HFFc6 (cell line): ENCODE measurements at places on chromosomes 6 and 20. TPM values are rescaled to one million over a fixed set of nuclear protein-coding genes. Genes with fewer than 3 reads are reported as not detected.
A peak's percentile ranks its signal among the peaks of the same experiment; 100 is the strongest.

The ESR1 gene
- total RNA-seq = 0.07 to 0.36 TPM (median 0.09 TPM) in 3 replicates

- DNase-seq = no peak
These were observed 47.3 kb upstream of the IL20RA start for GRCh38 chr6:137092018-137092417.

DNA sequence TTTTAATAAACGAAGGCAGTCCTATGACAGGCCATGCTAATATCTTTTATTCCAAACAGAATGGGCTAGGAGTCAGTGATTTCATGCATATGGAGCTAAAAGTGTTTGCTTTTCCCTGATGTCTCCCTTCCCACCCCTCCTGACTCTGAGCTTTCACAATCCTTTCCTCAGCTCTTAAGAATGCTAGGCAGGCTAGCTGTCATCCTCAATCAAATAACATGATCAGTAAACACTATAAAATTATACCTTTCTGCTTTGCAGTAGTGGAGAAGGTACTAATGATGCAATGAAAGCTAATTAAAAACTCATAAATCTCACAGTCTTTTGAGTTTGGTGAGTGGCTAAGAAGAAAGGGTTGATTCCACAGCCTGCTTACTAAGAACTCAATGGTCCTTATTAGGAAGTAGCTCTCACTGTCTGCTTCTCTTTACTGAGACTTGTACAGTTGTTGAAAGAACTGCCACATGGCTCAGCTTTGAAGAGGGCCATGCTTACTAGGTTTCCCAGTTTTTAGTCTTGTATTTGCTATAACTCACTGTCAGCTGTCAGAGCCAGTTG is 250.9 kb upstream of the JAG1 start:
- peak; percentile 42 for DNase-seq

DNA sequence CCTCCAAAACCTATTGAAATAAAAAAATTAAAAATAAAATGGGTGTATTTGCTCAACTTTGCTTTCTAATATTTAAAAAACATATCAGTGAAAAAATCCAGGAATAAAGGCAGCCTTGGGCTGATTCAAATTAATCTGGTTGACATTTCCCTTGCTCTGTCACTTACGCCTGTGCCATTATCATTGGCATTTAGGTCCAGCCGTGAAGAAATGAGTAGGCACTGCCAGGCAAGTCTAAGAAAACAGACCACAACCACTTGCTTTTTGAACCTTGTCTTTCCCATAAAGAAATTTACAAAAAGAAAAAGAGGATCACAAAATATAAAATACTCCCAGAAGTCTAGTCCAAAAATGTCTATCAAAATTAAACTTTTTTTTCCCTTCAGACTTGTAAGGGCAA is 59.2 kb upstream of the HBS1L start:
- DNase-seq = no peak

- DNase-seq = no peak
These were observed 10.9 kb downstream of the ECHDC1 start for GRCh38 chr6:127332383-127332961.

DNA sequence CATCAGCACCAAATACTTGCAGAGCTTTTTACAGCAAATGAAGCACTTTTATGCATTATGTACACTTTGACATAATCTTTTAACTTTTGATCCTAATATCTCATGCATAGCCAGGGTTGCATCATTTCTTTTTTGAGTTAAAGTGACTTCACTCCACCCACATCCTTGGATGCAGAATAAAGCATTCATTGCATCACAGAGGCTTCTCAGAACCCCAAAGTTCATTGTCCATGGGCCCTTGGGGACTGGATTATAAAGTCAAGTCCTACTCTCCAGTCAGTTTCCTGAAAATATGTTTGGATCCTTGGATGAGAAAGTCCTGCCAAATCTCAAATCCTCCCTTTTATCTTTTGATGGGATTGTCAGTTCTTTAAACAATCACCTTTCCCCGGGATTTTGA is 10.6 kb upstream of the EFHC1 start:
- no peak for DNase-seq

DNA sequence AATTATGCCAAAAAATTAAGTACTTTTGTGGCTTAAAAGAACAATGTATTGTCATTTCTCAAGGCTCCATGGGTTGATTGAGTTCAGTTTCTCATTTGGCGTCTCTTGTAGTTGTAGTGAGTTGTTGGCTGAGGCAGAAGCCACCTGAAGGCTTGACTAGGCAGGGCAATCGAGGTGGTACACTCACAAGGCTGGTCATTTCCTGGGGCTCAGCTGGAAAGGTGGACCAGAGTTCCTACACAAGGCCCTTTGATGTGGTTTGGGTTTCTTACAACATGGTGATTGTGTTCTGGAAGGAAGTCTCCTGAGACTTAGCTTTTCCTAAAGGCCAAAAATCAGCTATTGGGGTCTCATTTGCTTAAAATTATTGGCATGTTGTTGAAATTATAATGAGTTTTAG is 22.6 kb downstream of the MAS1 start:
- DNase-seq = no peak

- DNase-seq = peak; percentile 19
These were observed at the start of gene SCUBE3 for GRCh38 chr6:35213824-35214756. TSS of gene SCUBE3 (plus strand) at chr6:35213956. CDS start at chr6:35214419, 463 bp downstream.

GRCh38 chr20:35735826-35736470 is 6.1 kb downstream of the RBM39 start:
- no peak for DNase-seq
